Urothelium cell line (cell line): ENCODE measurements at places on chromosomes 3 and 15.

- DNase-seq = no peak
Measured at GRCh38 chr3:169342652-169343505, 320.6 kb downstream of the MECOM start.

DNA sequence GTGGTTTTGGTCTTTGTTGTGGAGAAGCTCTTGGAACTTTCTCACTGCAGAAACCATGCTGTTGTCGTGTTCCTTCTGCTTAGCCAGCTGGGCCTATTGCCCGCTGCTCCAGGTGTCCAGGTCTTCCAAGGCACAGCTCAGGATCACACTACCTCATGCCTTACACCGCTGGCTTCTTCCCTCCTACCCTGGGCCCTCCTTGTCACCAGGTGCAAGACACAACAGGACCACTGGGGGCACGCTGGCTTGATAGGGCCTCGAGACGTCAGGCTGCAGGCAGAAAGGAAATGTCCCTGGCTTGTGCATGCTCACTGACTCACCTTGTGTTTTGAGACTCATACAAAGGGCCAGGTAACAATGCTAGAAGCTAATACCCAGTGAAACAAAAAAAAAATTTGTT lies 32.3 kb downstream of the PAQR9 start:
- DNase-seq = peak; percentile 40

DNA sequence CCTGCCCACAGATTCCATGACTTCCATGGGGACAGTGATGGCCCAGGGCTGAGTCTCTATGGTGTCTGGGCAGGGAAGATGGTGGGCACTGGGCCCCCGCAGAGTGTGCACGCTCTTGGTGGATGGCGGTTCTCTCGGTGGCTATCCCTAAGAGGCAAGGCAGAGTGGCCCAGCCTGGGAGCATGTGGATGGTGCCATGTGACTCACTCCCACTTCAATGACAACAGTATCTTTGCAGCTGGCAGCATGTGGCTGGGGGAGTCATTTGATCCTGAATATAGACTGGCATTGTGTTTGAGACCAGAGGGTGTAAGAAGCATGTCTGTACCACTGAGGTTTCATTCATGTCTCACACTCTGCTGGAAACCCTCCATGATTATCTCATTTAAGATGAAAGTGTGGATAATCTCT lies 101.2 kb downstream of the CORO2B start:
- DNase-seq = no peak

DNA sequence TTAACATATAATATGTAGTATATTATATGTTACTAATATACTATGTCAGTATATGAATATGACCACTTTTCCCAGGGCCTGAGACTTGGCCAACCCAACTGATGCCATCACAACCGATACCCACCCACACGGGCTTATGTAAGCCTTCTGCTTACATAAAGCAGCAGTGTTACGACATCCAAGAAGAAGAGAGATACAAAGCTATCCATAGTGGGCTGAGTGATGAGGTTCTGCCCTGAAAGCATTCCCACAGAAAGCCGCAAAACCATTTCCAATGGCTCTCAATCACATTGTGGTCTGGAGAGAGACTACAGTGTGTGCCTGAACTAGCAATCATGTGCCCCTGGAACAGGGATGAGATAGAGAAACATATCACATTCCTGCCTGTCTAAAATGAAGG lies 177.9 kb downstream of the PLOD2 start:
- DNase-seq = no peak

- DNase-seq = no peak
Measured at GRCh38 chr15:58293622-58294550, 137.9 kb upstream of the LIPC start.

- no peak for DNase-seq
Measured at GRCh38 chr3:141392416-141392815, 24.1 kb downstream of the ZBTB38 start.

GRCh38 chr3:150761831-150762661 lies 923 bp downstream of the SIAH2 start:
- peak; percentile 29 for DNase-seq

- DNase-seq = no peak
Measured at GRCh38 chr15:78663703-78664102, 22.7 kb upstream of the CHRNB4 start.

GRCh38 chr3:10224794-10225665 lies 23.2 kb upstream of the TATDN2 start:
- peak; percentile 78 for DNase-seq
